Breast epithelium (tissue), 4 donors: ENCODE measurements at places on chromosomes 6 and 20.
A peak's percentile ranks its signal among the peaks of the same experiment; 100 is the strongest.

GRCh38 chr6:83198486-83199172 lies 5.5 kb downstream of the RWDD2A start:
- no peak for DNase-seq

DNA sequence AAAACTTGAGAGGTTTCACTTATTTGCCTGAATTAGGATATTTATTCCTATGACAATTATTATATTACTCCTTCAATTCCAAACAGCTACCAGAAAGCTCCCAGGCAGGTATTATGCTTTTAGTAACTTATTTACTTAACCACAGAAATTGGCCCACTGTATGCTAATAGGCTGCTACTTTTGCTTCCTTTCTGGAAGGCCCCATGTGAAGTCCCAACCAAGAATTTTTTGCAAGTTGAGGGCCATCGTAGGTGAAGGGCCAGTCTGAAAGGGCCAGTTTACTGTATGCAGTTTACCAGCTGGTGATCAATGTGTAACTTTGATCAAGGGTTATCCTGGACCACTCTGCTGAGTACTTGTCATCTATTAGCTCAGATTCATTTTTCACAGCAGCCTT lies 45.0 kb downstream of the EDN1 start:
- DNase-seq, result no peak

DNA sequence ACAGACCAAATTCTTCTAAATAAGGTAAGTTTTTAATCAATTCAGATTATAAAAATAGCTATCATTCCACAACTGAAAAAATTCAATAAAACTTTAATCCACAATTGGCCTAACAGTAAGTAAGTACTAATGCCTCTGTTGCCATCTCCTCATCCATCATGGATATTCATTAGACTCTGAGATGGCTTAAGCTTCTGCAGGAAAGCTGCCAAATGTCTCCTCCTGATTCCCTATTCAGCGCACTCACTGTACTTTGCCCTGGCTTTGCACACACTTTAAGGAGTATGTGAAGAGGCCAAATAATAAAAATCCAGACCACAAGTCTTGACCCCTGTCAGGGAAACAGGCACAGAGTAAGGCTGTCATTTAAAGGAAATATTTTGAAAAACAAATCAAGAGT lies 23.6 kb downstream of the PGM3 start:
- no peak for DNase-seq

DNA sequence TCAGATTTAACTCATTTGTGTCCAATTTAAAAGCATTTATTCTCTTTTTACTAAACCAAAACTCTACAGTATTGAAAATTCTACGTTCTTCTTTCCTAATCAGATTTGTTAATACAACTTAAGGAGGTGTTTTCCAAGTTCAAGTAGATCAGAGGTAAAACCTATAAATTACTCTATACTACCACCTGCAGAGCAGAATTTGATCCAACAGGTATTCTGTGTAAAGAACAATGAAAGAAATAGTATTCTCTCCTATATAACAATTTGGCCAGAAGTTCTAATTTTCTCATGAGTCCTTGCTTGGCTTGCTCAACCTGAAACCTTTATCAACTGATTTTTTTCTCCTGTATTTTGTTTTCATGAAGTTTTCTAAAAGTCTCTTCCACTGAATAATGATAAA lies 28.5 kb upstream of the DST start:
- no peak for DNase-seq

DNA sequence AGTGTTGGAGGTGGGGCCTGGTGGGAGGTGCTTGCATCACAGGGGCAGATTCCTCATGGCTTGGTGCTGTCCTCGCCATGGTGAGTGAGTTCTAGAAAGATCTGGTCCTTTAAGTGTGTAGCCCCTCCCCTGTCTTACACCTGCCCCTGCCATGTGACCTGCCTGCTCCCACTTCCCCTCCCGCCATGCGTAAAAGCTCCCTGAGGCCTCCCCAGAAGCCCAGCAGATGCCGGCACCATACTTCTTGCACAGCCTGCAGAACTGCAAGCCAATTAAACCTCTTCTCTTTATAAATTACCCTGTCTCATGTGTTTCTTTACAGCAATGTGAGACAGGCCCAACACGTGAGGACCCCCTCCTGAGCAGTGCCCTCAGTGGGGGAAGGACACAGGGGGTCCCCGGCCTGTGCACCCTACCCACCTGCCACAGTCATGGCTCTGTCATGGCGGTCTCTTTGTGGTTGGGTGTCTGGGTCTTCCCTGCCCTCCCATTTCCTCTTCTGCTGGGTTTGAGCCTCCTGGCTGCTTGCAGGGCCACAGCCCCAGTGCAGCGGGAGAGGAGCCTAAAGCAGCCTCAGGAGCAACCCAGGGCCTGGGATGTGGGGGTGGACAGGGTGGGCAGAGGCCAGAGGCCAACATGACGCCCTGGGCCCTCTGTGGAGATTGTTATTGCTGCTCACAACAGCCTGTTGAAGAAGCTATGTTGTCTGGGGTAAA lies 87.2 kb upstream of the QKI start:
- DNase-seq, result no peak

GRCh38 chr6:167825332-167826229 lies 1.1 kb upstream of the AFDN start:
- peak; percentile 57 for DNase-seq

DNA sequence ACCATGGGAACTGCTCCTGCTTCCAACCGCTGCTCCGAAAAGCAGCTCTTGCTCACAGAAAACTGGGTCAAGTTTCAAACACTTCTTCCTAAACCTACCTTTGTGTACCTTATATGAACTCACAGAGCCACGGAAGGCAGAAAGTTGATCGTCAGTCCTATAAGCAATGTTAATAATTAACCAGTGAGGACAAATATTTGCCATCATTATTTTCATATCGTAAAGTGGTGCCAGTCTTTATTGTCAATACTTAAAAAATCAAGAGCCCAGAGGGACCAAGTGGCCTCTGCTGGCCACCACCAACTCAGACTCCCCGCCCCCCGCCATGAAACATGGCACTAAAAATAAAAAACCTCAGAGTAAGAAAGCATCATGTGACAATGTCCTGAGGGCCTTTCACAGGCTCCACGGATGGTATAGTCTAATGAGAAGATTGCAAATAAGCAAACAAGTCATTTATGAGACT lies 9.1 kb upstream of the PBOV1 start:
- peak; percentile 62 for DNase-seq

- no peak for DNase-seq
These were observed 85.3 kb downstream of the CDS2 start for GRCh38 chr20:5211803-5212714.

DNA sequence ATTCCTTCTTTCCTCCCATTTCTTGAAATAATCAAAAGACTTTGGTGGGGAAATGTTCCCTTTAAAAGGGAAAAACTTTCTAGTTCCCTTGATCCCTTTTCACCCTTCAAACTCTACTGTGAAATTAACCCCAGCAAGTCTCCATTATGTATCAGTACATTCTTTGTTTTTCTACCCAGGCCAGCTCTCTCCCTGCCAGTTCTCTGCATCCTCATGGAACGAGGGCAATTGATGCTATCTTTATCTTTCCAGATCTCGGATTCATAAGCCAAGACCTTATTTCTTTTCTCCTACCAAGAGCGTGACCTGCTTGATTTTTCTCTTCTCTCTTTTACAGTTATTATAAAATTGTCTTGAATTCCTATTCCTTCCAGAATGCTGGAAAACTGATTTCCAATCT lies 75.8 kb downstream of the ADGRB3 start:
- DNase-seq, result no peak

DNA sequence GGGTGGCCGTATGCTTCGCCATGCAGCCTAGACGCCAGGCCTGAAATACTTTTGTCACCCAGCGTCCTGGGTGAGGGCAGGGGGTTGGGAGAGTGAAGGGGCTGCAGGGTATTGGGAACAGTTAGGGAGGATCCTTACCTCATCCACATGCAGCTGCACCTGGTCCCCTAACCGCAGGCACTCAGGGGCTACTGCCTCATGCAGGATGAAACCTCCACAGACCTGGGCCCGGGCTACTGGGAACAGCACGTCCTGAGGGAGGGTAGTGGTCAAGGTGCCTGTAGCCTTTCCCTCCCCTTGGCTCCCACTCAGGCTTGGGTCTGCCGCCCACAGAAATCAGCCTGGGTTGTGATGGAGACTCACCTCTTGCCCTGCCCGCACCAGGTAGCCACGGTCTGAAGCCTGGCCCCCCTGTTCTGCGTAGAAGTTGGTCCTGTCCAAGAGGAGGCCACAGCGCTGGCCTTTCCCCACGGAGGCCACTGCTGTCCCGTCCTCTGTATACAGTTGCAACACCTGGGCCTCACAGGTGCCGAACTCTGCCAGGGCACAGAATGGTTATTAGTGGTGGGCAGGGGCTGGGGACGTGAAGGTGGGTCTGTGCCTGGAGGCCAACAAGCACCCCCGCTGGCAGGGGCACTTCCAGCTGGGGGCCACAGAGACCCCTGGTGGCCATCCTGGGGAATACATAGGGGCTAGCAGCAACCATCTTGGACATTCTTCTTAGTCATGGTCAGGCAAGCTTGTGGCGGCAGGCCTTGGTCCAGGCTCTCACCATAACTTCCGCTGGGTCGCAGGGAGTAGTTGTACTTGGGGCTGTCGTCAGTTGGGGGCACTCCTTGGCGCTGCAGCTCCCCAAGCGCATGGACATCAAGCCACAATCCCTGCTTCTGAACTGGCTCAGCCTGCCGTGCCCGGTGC lies 8.6 kb downstream of the AARS2 start:
- no peak for DNase-seq

GRCh38 chr6:34984416-34984815 lies 95.4 kb downstream of the ANKS1A start:
- no peak for DNase-seq

DNA sequence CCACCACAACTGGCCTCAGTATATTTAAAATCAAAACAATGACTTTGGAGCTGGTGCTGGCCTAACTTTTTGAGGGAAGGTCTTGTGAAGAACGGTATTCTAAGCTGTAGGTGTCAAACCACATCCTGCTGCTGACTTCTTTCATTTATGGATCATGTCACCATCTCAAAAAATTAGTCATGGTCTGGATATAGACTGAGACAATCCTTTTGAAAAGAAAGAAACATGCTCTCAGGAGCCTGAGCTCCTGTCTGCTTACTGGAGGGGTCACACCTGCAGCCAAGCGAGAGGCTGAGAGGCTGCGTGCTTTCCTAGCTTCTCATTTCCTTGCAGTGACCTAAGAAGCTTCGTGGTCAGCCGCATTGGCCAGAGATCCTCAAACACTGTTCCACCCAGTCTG lies 55.2 kb downstream of the TIAM2 start:
- no peak for DNase-seq
